ENCODE measurements at places on chromosomes 5 and 9.

- DNase-seq, result no peak
These were observed 15.8 kb downstream of the BTF3 start for GRCh38 chr5:73513996-73514395.

DNA sequence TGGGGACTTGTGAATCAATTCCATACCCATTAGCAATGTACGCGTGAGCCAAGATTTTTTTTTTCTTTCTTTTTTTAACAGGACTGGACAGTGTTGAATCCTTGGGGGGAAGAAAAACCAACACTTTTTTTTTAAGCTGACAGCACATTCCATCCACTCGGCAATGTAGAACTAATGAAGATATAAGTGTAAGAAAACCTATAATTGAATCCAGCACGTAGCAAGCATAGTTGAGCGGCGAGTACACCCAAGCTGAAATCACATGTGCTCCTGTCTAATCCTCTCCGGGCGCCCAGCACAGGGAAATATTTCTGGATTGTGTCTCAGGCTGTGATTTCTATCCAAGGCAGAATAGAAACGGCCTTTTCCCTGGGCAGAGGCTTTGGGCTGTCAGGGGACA lies 118.2 kb downstream of the BOD1 start:
- DNase-seq, result peak; percentile 19

- DNase-seq, result no peak
These were observed 244.0 kb downstream of the GAS1 start for GRCh38 chr9:86703346-86703745.

DNA sequence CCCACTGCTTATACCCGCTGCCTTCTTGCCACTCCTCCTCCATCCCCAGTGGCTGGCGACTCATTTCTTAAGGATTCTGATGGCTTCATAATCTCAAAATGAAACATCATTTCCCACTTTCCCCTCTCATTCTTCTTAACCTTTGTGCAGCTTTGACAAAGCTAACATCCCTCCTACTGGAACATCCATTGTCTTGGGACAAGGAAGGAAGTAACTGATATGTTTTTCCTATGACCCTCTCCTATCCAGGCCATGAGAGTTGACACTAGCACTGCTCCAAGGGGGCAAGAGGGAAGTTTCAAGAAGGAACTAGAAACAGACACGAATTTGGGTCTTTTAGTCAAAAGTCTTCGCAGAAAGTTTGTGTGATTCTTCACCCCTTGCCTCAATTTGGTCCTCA lies 71.7 kb upstream of the SNX2 start:
- DNase-seq, result no peak

DNA sequence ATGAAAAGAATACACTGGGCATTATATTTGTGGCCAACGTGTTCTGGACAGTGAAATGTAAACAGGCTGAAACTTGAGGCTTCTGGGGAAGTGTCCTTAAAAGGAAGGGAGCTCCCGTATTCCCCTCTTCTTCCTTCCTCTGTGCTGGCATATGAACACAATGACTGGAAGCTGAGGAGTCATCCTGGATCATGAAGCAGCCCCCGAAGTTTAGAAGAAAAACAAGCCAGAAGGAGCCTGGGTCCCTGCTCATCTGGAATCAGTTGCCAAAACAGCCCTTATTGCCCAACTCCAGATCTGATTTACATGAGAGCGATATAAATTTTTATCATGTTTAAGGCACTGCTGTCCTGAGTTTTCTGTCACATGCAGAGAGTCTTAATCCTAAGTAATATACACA lies 65.4 kb upstream of the SLC1A1 start:
- no peak for DNase-seq

DNA sequence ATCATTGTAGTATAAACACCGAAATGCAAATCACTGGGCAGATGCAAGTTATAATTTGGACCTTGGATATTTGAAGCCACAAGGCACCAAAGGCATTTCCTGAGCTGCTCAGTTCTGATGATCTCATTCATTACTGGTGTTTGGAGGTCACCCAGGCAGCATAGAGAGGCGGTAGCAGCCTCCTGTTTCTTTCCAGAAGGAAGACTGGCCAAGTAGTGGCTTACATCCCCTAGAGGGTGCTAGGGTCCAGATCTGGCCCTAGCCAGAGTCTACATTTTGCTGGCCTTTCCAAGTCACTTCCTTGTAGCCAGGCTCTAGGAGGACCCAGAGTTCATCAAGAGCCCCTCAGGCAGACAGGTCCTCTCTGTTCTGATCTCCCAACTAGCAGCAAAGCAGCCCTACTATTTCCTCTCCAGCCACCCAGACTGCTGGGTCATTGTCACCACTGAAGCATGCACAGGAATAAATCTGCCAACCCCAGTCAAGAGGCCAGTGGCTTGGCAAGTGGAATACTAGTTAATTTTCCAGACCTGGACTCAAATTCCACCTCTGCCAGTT lies 33.4 kb upstream of the TTC1 start:
- no peak for DNase-seq

DNA sequence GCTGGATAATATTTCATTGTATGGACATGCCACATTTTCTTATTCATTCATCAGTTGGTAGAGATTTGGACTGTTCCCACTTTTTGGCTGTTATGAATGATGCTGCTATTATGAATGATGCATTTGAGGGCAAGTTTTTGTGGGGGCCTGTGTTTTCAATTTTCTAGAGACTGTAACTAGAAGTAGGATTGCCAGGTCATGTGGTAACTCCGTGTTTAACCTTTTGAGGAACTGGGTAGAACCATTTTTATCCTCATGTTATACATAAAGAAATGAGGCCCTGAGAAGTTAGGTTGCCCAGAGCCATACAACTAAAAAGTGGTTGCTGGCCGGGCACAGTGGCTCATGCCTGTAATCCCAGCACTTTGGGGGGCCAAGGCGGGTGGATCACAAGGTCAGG lies 22.4 kb upstream of the STRBP start:
- DNase-seq, result no peak

DNA sequence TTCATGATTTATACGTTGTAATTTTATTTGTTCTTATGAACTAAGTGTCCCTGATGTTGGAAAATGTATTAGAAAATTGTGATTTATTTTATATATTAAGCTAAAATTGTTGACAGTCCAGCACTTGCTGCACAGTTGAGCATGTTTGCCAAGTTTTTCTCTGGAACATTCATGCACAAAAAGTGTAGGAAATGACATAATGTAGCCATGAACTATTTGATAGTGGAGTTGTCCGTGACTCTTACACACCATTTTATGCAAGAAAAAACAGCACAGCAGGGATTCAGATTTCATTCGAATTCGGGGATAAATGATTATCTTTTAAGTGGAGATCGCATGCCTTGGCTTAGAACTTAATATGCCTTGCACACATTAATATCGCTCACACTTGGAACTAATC lies 708.6 kb upstream of the WWC1 start:
- DNase-seq, result no peak
